ENCODE measurements at places on chromosomes 1 and 21.

DNA sequence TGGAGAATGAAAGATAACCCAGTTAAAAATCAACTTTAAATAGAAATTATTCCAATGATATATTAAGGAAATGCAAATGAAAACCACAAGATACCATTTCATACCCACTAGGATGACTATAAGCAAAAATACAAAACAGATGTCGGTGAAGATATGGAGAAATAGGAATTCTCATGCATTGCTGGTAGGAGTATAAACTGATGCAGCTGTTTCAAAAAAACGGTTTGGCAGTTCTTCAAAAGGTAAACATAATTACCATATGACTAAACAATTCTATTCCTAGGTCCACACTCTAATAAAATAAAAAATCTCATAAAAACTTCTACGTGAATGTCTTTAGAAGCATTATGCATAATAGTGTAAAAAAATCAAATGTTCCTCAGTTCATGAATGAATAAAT lies 763.3 kb upstream of the BRINP3 start:
- DNase-seq: no peak

- no peak for DNase-seq
Observed at GRCh38 chr1:174519844-174520243, 72.1 kb downstream of the GPR52 start.

- DNase-seq: no peak
Observed at GRCh38 chr1:29825274-29825940, 589.1 kb downstream of the PTPRU start.

- no peak for DNase-seq
Observed at GRCh38 chr1:156316909-156317308, 17.8 kb upstream of the VHLL start.

DNA sequence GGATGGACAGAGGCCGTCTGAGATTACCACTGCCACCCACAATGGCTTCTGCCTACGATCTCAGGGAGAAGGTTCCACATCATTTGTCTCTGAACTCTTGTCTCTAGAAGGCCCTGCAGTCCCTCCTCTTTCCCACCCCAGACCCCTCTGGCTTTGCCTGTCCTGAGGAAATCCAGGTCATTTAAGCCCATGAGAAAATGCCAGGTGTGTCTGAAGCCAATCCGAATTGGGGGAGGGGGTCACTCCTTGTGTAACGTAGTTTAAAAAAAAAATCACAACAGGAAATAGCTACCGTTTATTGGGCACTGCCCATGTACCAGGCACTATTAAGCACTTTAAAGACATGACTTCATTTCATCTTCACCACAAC lies 7.5 kb upstream of the MYOM3 start:
- DNase-seq: no peak

GRCh38 chr1:94156096-94156625 lies 35.2 kb upstream of the ABCA4 start:
- DNase-seq: peak; percentile 57

GRCh38 chr1:156495401-156496140 lies 5.0 kb downstream of the MEF2D start:
- DNase-seq: no peak

DNA sequence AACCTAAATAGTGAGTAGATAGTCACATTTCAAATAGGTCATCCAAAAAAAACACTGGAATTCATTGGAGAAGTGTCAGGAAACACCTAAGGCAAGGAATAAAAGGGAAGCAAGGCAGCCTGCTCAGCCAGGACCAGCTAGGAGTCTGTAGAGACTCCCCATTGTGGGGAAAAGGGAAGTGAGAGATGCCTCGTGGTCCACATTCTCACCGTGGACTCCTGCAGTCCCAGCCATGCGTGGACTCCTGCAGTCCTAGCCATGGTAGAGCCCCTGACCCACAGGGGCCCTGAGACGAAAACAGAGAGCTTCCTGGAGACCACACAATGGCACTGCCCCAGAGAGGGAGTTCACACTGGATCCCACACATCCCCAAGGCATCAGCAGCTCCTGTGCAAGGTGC lies 97.5 kb downstream of the LRIG2 start:
- no peak for DNase-seq

DNA sequence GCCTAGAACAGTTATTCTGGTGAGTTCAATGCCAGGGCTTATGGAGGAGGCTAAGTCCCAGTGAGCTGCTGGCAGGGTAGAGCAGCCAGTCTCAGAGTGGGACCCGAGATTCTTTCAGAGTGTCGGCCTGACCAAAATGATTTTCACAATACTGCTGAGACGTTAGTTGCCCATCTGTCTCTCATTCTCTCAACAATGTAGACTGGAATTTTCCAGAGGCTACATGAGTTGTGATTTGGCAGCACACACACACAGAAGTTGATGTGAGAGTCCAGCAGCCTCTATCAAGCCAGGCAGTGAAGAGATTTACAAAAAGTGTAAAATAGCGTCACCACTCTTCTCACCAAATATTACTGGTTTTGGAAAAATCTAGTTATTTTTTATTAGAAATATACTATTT lies 21.7 kb downstream of the CACNA1S start:
- no peak for DNase-seq

- DNase-seq: no peak
Observed at GRCh38 chr21:44267655-44268142, 6.0 kb upstream of the DNMT3L start.

DNA sequence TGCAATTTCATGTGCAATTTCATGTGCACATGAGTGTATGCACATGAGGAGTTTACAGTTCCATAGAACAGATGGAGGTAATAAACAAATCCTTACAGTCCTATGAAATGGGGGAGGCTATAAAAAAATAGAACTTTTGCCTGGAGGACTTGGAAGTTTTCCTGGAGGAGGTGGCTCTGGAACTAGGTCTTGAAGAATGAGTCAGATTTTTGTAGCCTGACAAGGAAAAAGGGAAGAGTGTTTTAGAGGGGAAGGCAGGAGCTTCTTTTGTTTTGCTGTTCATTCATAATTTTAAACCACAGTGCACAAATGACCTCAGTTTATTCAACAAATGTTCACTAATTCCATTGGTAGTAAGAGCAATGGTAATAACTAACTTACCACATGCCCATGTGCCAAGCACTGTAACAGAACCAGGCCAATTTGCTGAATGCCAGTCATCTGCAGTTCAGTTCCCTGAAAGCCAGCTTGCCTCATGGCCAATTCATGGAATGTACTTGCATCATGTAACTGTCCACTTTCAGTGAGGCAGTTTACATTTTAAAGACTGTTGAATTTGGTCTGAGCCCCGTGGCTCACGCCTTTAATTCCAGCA lies 2.7 kb downstream of the DIO1 start:
- DNase-seq: peak; percentile 69

GRCh38 chr1:43056981-43057391 lies 98.3 kb upstream of the SLC2A1 start:
- DNase-seq: peak; percentile 31

DNA sequence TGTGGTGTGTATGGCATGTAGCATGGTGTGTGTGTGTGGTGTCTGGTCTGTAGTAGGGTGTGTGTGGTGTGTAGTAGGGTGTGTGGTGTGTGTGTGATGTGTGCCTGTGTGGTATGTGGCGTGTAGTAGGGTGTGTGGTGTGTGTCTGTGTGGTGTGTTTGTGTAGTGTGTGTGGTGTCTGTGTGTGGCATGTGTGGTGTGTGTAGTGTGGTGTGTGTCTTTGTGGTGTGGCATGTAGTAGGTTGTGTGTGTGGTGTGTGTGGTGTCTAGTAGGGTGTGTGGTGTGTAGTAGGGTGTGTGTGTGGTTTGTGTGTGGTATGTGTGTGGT lies 85.5 kb downstream of the SYT2 start:
- no peak for DNase-seq

GRCh38 chr21:45971616-45972352 lies 9.8 kb upstream of the COL6A1 start:
- DNase-seq: peak; percentile 71

- DNase-seq: peak; percentile 26
Observed at GRCh38 chr1:85463731-85464496, 1.0 kb downstream of the DDAH1 start.

- DNase-seq: no peak
Observed at GRCh38 chr1:184417916-184418315, 31.1 kb downstream of the C1orf21 start.

GRCh38 chr1:171267391-171267790 lies 19.1 kb downstream of the FMO1 start:
- peak; percentile 16 for DNase-seq

DNA sequence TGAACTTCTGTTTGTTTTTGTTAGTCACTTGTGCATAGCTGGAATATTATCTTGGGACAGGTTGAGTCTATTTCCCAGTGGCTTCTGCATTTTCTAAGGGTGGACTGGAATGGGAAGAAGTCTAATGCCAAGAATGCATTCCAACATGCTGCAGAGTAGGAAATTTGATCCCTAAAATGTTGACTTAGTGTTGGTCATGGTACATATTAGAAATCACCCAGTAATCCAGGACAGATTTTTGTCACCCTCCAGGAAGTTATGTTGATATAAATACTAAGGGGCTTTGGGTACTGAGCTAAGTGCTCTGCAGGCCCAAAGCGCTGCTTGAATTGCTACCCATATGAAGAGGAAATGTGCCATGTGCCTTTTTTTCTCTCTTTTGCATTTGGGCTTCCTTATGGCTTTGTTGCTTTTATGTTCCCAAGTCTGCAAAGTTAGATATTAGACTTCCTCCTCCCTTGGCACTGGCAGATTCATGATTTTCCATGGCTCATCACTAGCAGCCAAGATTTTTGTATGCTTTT lies 10.0 kb downstream of the ARID1A start:
- peak; percentile 70 for DNase-seq

DNA sequence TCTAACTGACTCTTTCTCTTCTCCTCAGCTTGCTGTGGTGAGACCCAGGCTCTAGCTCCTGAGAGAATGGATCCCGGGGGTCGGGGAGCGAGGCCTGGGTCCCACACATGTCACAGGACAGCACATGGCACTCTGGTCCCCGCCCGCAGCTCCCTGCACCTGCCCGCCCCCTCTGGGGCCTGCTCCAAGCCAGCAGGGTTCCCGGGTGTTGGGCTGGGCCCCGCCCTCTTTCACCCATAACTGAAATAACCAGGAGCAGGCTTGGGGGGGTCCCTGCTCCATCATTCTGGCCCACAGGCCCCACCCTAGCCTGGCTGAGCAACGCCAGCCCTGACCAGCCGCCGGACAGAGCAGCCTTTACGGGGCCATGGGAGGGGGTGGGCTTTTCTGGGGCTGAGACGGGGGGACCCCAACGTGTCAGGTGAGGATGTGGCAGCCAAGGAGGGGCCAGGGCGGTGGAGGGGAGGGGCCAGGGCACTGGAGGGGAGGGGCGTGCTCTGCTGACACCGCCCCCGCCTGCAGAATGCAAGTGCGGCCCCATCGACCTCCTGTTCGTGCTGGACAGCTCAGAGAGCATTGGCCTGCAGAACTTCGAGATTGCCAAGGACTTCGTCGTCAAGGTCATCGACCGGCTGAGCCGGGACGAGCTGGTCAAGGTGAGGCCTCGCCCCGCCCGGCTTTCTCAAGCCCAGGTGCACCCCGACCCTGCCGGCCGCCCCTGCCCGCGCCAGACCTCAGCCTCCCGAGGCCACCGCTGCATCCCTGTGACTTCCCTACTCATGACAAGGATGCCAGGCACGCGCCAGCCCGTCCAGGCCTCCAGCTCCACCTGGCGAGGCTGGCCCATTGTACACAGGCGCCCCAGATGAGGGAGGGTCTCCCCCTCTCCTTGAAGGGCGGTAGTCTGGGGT lies 19.4 kb downstream of the COL6A1 start:
- no peak for DNase-seq

DNA sequence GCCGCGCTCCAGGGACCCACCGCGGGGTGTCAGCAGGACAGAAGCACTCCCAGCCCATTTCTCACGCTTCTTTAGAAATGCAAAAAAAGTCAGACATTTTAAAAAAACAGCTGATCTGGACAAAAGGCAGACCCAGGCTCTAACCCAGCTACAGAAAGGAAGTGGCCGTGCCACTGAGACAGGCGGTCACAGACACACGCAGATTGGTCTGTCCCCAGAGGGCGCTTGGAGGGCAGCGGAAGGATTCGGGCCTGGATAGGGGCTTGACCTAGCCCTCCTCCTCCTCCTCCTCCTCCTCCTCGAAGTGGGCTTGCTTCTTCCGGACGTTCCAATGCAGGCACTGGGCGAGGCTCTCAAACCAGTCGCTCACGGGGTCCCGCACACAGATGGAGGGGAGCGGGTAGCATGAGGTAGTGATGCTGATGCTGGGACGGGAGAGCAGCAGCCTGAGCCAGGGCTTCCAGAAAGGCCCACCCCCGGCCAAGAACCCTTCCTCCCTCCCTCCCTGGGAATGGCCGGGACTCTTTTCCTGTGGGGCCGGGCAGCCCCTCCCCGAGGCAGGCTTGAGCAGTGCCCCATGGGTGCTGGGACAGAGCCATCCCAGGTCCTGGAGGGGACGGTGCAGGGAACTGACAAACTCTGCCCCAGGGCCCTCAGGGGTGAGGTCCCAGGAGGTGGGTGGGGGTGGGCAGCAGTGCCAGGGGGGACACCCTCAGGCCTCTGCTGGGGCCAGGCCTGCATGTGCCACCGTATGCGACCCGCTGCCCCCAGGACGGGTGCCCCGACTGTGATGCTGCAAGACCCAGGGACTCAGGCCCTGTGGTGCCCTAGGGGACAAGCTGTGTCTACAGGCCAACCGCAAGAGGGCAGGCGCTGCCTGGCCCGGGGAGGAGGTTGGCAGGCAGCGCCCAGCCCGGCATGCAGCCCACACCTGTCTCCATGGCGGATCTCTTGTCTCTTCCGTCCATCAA lies 25.3 kb downstream of the NADK start:
- no peak for DNase-seq

DNA sequence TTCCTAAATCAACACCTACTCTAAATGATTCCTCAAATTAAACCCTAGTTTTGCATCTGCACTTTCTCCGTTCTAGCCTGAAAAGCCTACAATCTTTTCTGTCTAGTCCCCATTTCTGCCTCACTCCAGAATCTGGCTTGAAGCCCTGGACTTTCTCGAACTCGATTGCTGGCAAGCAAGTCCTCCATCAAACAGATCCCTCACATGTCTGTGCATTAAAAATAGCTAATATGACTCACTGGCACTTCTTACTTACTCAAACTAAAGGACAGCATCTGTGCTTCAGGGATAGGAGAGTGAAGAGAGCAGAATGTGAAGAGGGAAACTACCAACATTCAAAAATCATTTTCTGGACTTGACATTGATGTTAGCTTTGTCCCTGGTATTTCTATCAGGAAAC lies 51.8 kb upstream of the CXADR start:
- peak; percentile 90 for DNase-seq

GRCh38 chr1:200487650-200488049 lies 77.8 kb upstream of the ZNF281 start:
- DNase-seq: no peak

DNA sequence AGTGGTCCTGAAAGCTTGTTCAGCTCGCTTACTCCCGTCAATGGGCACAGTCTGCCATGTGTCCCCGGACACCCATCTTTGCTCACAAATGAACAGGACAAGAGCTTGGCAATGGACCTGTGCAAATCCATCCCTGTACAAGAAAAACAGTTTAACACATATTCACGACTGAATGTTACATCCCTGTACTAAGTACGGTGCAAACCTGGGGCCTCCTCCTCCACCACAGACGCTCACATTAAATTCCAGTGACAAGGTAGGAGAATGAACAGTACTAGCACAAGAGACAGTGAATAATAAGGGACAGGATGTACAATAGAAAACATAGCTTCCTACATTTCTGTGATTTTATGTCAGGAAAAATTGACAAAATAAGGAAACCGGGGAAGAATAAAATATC lies 187.7 kb downstream of the ASTN1 start:
- DNase-seq: no peak
